Chondrocyte (in vitro differentiated cells): ENCODE measurements at places on chromosomes 16 and 17.

DNA sequence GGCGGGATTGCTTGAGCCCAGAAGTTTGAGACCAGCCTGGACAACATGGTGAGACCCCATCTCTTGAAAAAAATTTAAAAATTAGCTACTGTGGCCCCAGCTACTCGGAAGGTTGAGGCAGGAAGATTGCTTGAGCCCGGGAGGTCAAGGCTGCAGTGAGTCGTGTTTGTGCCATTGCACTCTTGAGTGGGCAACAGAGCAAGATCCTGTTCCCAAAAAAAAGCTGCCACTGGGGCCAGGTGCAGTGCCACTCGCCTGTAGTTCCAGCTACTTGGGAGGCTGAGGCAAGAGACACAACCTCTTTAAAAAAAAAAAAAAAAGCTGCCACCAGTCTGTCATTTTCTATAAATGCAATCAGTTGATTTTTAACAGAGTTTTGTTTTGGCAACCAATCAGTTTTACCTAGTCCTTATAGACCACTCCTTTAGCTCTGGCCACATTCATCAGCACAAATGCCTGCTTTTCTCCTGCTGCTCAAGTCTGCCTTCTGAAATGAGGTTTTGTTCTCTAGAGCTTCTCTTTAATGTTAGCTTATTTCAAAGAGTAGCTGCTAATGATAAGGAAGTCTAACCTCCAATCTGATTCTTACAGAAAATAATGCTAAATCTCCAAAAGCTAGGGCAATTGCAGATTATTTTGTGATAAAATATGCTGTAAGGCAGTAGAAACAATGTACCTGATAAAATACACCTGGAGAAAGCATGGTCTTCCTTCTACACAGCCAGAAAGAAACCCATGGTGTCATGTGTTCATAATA, 64.8 kb downstream of the TUBD1 start:
- DNase-seq, result no peak

- DNase-seq, result no peak
Measured at GRCh38 chr17:71995590-71995989, 125.2 kb upstream of the SOX9 start.

DNA sequence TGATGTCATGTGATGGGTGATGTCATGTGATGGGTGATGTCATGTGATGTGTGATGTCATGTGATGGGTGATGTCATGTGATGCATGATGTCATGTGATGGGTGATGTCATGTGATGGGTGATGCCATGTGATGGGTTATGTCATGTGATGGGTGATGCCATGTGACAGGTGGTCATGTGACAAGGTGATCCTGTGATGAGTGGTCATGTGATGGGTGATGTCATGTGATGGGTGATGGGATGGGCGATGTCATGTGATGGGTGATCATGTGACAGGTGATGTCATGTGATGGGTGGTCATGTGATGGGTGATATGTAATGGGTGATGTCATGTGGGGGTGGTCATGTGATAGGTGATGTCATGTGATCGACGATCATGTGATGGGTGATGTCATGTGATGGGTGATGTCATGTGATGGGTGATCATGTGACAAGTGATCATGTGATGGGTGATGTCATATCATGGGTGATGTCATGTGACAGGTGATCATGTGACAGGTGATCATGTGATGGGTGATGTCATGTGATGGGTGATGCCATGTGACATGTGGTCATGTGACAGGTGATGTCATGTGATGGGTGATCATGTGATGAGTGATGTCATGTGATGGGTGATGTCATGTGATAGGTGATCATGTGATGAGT, 17.2 kb downstream of the CD300LB start:
- DNase-seq, result peak; percentile 22

- DNase-seq, result no peak
Measured at GRCh38 chr16:71672803-71673581, 47.0 kb downstream of the MARVELD3 start.

DNA sequence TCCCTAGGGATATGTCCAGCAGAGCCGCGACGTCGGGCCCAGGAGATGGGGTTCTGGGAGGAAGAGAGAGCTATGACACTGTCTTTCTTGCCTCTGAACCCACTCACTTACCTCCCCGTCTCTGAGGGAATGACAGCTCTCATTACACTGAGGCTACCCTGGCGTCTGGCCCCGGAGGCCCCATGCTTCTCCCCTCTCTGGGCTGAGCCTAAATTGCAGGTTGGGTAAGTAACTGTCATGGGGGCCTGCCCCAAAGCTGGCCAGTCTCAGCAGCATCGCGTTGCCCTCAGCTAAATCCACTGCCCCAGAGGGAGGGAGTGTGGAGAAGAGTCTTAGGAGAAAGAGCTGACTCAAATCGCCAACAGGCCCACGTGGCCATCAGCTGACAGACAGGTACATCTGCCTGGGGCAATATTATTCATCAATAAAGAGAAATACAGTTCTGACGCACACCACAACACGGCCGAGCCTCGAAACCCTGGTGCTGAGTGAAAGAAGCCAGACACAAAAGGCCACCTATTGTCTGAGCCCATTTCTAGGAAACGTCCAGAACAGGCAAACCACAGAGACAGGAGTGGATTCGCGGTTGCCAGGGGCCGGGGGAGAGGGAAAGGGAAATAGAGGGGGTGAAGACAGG, 156.4 kb downstream of the C16orf95 start:
- DNase-seq, result no peak
